Neural progenitor cell (in vitro differentiated cells): ENCODE measurements at places on chromosomes 1 and 21.

- no peak for DNase-seq
- no peak overlapping the region for H3K4me3 ChIP-seq
- H3K27me3 ChIP-seq = no peaks in the 10 kb centered on the region
Observed at GRCh38 chr1:177275736-177276135, 105.0 kb downstream of the BRINP2 start.

DNA sequence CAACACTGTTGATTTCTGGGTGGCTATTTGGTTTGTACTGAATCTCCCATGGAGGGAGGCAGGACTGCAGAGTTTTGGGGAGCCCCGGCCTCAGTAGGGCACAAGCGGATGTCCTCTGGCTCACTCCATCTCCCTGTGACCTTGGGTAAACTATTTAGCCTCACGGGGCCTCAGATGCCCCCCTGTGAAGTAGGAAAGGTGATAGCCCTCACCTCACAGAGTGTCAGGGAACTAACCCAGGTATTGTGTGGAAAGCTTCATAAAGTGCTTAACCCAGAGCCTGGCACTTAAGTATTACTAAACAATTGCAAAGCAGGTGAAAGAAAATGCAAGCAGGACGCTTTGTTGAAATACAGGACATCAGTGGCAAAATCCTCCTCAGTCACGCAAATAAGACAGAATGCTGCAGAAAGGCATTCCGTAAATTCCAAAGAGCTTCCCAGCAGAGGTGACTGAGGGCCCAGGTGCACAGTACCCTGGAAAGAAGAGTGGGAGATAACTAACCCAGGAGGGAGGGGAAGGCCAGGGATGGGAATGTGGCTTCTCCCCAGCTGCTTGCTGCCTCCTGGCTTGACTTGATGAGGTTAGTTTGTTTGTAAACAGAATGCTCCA is 436.3 kb downstream of the PRDM2 start:
- H3K27me3 ChIP-seq = no peaks in the 10 kb centered on the region
- H3K36me3 ChIP-seq = no peaks in the 10 kb centered on the region
- DNase-seq = peak; percentile 28
- peaks cover 12% of the 10 kb centered on the region for H3K4me1 ChIP-seq
- H3K4me3 ChIP-seq = no peak overlapping the region

DNA sequence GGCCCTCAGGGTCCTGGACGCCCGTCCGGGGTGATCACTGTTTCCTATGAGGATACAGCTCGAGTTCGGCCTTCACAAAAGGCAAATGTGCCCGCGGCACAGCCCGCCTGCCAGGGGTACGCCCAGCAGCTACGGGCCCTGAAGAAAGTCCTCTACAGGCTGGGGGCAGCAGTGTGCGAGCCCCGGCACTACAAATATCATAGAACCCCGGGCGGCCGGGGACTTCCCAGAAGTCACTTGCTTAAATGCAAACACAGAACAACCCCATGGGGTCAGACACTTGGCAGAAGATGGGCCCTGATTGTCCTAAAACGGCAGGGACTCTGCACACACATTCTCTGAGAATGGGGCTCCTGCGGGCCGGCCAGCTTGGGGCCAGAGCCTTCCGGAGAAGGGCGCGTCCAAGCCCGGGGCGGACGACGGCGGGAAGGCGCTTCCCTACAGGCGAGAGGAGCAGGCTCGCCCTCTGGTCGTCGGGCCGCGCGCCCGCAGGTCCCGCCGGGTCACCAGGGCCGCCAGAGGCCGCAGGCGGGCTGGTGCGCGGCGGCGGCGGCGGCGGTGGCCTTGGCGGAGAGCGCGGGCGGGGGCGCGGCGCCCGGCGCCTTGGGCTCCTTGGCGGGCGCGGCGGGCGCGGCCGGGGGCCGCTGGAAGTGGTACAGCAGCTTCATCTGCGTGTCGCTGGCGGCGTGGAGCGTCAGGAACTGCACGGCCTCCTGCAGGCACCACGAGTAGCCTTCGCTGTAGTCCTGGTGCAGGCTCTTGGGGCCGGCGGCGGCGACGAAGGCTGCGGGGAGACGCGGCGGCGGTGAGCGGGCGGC is 888 bp downstream of the HES5 start:
- no peak overlapping the region for H3K27ac ChIP-seq
- no peaks in the 10 kb centered on the region for H3K36me3 ChIP-seq
- DNase-seq = peak; percentile 76
- H3K27me3 ChIP-seq = peaks cover 77% of the 10 kb centered on the region
- H3K4me3 ChIP-seq = peak overlapping the region; percentile 62

GRCh38 chr21:38885909-38886308 is 80.2 kb downstream of the ETS2 start:
- peaks cover 2% of the 10 kb centered on the region for H3K36me3 ChIP-seq
- H3K27ac ChIP-seq = no peak overlapping the region
- no peak for DNase-seq
- no peak overlapping the region for H3K4me3 ChIP-seq

DNA sequence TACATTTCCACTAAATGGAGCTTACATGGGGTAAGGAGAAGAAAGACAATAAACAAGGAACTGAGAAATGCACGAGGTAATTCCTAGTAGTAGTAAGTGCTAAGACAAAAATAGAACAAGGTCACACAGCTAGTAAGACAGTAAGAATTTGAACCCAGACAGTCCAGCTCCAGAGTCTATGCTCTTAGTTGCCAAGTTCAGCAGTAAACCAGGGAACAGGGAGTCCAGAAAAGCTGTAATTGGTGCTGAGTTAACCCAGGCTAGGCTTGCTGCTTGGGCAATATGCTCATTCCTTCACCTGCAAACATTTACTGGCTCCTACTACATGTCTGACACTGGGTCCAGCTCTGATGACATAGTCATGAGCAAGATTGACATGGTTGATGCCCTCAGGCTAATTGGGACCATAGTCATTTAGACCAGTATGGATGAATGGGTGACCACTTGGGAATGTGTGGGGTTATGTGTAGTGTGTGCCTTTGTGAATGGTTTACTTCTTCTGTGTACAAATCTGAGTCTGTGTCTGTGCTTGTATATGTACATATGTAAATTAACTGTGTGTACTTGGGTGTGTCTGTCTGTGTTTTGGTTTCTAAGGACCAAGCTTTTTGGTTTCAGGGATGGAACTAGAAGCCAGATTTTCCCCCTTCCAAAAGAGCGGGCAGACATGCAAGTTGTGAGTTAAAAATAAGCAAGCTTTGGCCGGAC is 2.0 kb downstream of the GPX7 start:
- peaks cover 48% of the 10 kb centered on the region for H3K27me3 ChIP-seq
- no peak for DNase-seq
- H3K4me3 ChIP-seq = no peak overlapping the region
- no peaks in the 10 kb centered on the region for H3K36me3 ChIP-seq
- H3K4me1 ChIP-seq = peaks cover 12% of the 10 kb centered on the region

GRCh38 chr1:198601936-198602889 is 36.6 kb upstream of the PTPRC start:
- no peak for DNase-seq
- H3K4me1 ChIP-seq = peaks cover 15% of the 10 kb centered on the region
- no peak overlapping the region for H3K27ac ChIP-seq
- no peaks in the 10 kb centered on the region for H3K27me3 ChIP-seq
- H3K36me3 ChIP-seq = no peaks in the 10 kb centered on the region
- no peak overlapping the region for H3K4me3 ChIP-seq

GRCh38 chr1:213724640-213725536 is 262.9 kb upstream of the PROX1 start:
- no peaks in the 10 kb centered on the region for H3K4me1 ChIP-seq
- no peaks in the 10 kb centered on the region for H3K36me3 ChIP-seq
- peak; percentile 33 for DNase-seq
- no peaks in the 10 kb centered on the region for H3K27me3 ChIP-seq

- DNase-seq = no peak
- H3K4me1 ChIP-seq = no peaks in the 10 kb centered on the region
- no peaks in the 10 kb centered on the region for H3K27me3 ChIP-seq
- H3K4me3 ChIP-seq = no peak overlapping the region
- H3K27ac ChIP-seq = no peak overlapping the region
- no peaks in the 10 kb centered on the region for H3K36me3 ChIP-seq
Observed at GRCh38 chr1:174825127-174825526, 174.6 kb upstream of the CACYBP start.

DNA sequence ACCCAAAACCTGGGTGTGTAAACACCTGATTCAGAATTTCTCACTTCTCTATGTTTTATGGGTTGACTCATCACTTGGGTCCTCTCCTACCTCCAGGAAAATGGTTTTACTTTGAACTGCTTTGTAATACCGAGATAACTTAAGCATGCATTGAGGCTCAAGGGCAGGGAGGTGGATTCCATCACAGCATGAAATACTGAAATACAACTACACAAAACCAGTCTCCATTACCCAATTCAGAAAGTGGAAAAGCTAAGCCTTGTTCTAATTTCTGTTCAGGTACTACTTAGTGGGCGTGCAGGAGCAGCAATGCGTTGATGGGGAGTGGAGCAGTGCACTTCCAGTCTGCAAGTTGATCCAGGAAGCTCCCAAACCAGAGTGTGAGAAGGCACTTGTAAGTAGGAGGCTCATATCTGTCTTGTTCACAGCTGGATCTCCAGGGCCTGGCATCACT is 6.1 kb upstream of the C4BPA start:
- DNase-seq = no peak
- H3K27ac ChIP-seq = no peak overlapping the region
- H3K27me3 ChIP-seq = no peaks in the 10 kb centered on the region
- no peaks in the 10 kb centered on the region for H3K36me3 ChIP-seq
- H3K4me3 ChIP-seq = no peak overlapping the region
